Hematopoietic multipotent progenitor cell treated with erythropoietin and hydrocortisone succinate and interleukin-3 and kit ligand, for 4 days (in vitro differentiated cells): ENCODE measurements at places on chromosomes 5 and 9.

DNA sequence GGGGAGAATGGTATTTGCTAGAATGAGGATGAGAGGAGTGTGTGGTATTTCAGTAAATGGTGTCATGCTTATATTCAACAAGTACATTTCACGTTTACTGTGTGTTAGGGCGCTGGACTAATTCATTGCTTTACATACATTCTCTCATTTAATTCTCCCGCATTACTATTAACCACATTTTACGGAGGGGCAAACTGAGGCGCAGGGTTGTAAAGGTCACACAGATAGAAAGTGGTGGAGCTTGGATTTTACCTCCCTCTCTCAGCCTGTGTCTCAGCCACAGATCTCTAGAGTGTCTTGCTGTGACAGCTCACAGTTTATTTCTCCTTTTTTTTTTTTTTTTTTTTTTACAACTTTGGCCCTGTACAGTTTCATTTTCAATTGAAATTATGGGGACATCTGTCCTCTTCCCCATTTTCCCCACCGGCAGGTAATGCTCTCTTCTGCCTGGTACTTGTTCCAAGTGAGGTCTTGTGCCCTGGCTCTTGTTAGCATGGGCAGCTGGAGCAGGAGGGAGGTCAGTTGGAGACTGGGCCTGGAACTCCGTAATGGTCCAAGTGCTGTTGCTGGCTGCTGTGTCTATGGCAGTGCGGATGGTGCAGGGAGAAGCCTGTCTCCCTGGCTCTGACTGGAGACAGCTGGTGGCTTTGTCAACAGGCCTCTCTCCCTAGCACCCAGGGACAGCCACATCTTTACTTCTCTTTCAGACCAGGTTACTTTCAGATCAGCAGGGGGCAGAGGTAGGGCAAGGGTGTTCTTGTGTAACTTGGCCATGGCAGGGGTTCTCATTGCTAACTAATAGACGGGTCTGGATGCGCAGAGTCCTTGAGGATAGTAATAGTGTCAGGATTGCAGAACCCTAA is 20.5 kb upstream of the NDST1 start:
- DNase-seq: peak; percentile 83

- peak; percentile 80 for DNase-seq
Measured at GRCh38 chr9:78118742-78119473, 87.3 kb upstream of the GNAQ start.

GRCh38 chr9:91898451-91899218 is 51.4 kb downstream of the ROR2 start:
- DNase-seq: peak; percentile 15

GRCh38 chr9:91111226-91111625 is 250.5 kb downstream of the AUH start:
- DNase-seq: no peak

DNA sequence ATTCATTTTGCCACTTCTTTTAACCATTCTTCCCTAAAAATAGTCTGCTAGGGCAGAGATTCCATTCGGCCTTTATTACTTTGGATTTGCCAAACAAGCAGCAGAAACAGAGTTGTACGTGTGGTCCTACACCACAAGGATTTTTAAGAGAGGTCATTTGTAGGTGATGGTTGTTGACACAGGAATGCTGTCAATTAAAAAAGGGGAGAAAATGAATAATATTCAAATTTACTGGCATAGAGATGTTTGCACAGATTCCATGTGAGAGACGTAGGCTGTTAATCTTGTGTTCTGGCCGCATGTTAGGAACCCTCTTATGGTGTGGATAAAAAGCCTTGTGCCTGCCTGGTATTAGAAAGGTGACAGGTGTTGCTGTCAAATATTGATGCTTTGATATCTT is 34.9 kb downstream of the TRIO start:
- no peak for DNase-seq
